Neural crest cell (in vitro differentiated cells): ENCODE measurements at places on chromosomes 2 and 18.

GRCh38 chr2:108194409-108195132, 45.2 kb upstream of the SULT1C3 start:
- no peak for DNase-seq

- DNase-seq = no peak
These were observed 126.2 kb downstream of the PLB1 start for GRCh38 chr2:28622101-28622499.

GRCh38 chr2:36569267-36569856, 28.6 kb downstream of the FEZ2 start:
- DNase-seq = no peak

DNA sequence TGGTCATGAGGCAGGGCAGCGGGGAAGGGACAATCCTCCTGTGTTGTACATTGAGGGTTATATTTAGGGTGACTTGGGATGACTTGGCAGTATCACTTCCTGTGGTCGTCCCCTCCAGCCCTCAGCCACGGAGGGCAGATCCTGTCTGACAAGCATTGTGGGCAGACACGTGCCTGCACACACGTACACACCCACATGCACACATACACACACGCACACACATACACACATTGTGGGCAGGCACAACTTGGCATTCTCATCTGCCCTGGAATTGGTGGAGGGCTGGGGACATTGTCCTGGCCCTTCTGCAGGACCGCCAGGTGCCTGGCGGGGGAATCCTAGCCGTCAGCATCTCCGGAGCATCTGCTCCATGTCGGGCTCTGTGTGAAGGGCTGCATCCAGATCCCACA, 47.6 kb downstream of the ODC1 start:
- no peak for DNase-seq

DNA sequence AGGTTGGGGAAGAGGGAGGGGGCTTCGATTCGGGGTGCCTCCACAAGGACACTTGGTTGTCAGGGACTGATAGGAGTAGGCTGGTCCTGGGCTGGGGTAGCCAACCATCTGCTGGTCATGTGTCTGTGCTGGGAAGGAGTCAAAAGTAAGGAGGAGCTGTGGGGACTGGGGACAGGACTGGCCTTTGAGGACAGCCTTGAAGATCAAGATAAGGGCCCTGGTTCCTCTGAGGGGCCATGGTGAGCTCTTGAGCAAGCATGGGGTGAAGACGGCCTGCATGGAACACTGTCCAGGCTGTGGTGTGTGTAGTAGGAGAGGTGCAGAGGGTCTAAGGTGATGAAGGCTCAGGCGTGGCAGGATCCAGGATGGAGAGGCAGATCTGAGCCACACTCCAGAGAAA, 1.7 kb downstream of the CYP27A1 start:
- DNase-seq = no peak

GRCh38 chr2:183049420-183049819, 11.2 kb upstream of the NCKAP1 start:
- no peak for DNase-seq

GRCh38 chr2:86552889-86553288, 10.4 kb downstream of the CHMP3 start:
- DNase-seq = no peak

GRCh38 chr2:173963323-173963816, 1.8 kb downstream of the SP3 start:
- peak; percentile 46 for DNase-seq

DNA sequence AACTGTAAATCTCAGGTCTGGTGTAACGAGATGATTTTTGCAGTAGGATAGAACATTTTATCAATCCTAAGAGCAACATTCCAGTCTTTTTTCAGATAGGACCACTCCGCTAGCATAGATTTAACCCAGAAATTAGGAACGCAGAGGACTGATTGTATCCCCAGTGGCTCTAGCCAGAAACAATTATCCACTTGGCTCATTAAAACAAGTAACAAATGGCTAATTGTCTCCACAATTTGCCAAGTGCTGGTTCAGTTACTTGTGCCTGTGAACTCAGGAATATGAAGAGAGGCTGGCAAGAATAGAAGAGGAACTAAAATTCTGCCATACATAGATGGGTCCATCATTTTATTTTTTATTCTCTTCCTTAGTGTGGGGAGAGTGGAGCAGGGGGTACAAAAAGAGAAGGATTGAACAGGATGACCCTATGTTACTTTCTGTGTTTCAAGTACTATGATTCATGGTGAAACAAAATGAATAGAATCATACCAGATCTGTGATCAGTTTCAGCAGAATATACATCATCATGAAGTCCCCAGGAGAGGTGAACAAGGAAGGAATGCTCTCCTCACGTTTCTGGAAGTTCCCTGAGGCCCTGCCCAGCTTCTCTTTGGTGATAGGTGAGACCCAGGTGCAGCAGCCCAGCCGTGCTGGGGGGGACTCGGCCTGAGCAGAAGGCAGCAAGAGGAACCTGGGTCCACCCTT, 121.6 kb downstream of the ARL4C start:
- no peak for DNase-seq
